ENCODE measurements at places on chromosomes 11 and 22.

DNA sequence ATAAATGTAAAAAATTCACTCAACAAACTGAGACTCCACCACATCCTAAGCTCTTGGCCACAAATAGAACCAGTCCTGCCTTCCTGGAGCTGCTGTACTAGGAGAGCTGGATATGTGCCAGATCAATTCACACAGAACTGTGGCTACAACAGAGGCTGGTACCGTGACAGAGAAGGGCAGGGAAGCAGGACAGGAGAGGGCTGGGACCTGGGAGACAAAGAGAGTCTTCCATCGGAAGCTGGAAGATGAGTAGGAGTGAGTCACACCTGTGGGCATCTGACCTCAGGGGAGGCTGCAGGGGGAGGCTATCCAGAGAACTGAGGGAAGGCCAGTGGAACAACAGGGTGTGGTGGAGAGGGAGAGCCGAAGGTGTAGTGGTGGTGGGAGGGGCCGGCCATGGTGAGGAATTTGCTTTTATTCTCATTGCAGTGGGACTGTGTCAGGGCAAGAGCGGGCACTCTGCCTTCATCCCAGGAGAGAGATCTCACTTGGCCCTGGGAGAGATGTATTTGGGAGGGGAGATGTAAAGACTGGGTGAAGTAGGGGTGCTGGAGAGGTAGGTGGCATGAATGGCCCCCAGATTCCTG, 1.9 kb upstream of the LTBP3 start:
- no peak for DNase-seq

GRCh38 chr11:129021295-129021694, 78.6 kb upstream of the TP53AIP1 start:
- DNase-seq: no peak

DNA sequence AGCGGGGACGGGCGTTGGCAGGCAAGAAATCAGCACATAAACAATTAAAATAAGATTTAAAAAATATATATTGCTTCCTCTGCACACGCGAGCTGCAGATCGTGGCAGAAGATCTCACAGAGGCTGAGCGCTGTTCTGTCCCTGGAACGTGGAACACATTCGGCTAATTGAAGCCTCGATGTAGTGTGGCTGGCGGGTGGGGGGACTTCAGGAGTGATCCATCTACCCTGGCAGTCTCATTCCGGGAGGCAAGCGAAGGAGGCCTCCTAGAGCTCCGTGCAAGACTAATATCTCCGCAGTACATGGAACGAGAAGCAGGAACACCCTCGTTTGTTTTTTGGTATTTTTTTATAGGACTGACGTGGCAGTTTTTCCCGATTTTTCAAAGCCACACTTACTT, 402.4 kb downstream of the MN1 start:
- DNase-seq: no peak

GRCh38 chr11:70539360-70540095, 141.2 kb downstream of the CTTN start:
- no peak for DNase-seq

DNA sequence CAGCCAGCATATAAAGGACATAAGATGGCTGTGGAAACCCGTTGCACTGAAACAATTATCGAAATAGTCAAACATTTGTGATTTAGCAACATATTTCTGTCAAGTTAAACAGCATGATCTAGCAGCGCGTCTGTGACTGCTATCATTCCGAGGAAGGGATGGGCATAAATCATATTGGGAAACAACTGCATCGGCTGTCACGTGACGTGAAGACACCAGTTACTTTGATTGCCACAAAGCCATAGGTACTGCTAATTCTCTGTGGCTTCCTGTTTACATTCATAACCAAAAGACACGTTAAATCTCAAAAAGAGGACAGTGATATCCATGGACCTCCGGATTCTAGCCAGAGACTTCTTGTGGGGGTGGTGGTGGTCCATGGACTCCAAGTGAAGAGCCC, 87.8 kb downstream of the CACNA1I start:
- DNase-seq: no peak

DNA sequence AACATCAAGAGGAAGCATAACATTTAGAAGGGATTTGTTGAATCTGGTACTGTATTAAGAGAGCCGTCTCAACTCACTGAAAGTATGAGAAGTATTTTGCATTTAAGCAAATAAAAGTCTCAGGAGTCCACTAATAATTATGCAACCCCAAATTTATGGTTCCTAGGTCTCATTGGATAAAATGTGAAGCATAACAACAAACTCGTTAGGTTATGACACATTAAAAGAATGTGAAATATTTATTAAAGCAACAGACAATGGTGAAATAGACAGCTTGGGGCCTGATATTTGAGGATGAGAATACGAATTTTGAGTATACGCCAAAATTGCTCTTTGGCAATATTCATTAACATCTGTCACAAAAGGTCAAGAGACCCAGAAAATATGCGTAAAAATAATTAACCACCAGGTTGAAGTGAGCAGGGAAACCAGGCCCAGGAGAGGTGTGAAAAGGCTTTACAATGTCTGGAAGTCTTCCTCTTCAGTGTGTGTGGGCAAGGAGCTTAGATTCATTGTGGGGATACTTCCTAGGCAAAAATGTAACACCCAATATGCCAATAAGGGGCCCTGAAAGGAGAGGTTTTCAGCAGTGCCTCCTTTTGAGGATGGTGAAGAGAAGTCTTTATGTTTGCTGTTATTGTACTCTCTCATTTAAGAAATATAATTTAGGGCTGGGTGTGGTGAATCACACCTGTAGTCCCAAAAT, 89.2 kb downstream of the FDX1 start:
- no peak for DNase-seq

DNA sequence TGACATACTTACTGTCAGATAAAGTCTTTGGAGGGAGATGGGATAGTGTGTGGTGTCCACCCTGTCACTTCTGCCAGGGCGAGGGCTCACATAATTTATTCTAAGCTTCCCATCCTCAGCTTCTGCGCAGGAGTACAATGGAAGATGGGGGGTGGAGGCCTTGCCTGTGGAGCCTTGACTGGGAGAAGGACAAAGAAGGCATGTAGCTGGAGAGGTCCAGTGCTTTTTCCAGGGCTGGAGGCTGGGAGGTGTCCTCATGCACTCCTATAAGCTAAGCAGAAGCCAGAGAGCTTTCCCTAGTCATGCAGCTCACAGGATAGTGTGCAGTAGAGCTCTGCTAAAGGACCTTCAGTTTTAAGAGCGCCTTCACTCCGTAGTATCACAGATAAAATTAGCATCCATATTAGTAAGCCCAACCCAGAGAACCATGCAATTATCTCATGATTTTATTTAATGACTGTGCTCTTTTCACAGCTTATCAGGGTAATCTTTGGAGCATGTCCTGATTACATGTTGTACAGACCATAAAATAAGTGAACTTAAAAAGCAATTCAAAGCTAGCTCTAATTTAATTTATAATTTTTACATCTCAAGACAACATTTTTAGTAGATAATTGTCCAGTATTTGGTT, 148.3 kb downstream of the TEAD1 start:
- DNase-seq: no peak

DNA sequence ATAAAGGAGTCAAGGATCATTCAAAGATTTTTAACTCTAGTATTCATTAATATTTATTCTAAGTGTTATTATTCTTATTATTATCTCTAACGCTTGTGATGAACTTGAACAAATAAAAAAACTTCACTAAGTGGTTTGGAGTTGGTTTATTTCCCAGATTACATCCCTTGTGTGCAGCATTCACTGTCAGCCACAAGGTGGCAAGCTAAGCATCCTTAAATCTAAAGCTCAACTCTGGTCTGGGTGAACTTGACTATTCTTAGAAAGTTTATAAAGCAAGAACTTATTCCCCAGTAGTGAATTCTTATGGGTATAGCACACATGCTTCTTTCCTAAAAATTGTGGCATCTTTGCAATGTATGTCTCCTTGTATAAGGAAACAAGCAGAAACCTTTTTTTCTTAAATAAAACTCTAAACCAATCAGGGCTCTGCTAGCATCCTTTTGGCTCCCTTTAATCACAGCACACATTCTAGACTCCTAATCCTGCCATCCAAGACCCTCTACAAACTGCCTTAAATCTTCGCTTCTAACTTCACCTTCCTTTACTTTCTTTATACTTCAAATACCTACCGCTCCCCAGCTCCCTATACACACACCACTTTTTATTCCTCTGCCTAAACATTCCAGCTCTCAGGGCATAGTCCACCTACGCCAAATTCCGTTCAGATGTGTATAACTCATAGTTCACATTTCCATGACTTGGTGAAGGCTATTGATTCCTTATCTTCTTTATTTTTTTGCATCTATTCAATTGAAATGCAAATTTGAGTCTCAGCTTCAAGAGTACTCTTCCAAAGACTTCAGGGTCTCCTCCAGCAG, 1068.8 kb downstream of the DLG2 start:
- no peak for DNase-seq

GRCh38 chr11:43997022-43997660, 50.6 kb upstream of the ACCSL start:
- DNase-seq: no peak

GRCh38 chr11:45933131-45933831, 10.8 kb downstream of the LARGE2 start:
- DNase-seq: no peak

- no peak for DNase-seq
These were observed 49.3 kb upstream of the OR5P2 start for GRCh38 chr11:7846003-7846402.

DNA sequence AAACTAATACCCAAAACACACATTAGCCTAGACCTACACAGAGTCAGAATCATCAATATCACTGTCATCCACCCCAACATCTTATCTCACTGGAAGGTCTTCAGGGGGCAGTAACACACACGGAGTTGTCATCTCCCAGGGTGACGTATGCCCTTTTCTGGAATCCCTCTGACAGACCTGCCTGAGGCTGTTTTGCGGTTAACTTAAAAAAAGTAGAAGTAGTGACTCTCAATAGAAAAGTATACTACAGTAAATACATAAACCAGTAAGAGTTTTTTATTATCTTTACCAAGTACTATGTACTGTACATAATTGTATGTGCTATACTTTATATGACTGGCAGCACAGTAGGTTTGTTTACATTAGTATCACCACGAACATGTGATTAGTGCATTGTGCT, 80.5 kb downstream of the PGR start:
- no peak for DNase-seq

- DNase-seq: no peak
These were observed 40.2 kb downstream of the MICAL3 start for GRCh38 chr22:17984114-17984513.

DNA sequence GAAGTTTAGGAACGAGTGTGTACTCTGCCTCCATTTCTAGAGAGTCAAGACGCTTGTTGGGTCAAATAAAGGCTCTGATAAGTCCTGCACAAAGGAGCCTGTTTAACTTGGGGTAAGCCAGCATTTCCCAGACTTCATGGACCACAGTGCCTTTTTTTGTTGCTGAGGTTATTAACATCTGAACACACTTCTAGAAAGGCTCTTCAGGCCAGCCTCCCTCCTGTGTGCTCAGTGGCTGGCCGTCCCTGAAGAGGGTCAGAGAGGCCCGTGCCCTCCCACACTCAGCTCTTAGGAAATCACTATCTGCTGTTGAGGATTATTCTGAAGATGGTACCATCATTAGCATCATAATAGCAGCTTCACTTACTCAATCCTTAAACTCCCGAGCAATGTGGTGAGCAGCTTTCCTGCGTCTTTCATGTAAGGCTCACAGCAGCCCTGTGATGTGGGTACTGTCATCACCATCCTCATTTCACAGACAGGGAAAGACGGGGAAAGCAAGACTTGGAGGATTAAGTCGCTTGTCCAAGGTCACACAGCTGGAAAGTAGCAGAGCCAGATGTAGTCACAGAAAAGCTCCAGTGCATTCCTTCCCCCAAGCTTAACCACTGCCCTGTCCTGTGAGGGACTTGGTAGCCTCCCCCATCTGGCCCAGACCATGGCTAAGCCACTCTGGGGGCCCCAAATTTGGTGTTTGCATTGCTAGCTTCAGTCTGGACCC, 71.3 kb downstream of the TSPAN18 start:
- DNase-seq: no peak

- no peak for DNase-seq
These were observed 300.6 kb downstream of the DDX10 start for GRCh38 chr11:108965306-108966001.

GRCh38 chr22:38924347-38924952, 33.0 kb upstream of the APOBEC3A start:
- no peak for DNase-seq

GRCh38 chr11:72085621-72086351, 5.1 kb downstream of the LRRC51 start:
- no peak for DNase-seq

DNA sequence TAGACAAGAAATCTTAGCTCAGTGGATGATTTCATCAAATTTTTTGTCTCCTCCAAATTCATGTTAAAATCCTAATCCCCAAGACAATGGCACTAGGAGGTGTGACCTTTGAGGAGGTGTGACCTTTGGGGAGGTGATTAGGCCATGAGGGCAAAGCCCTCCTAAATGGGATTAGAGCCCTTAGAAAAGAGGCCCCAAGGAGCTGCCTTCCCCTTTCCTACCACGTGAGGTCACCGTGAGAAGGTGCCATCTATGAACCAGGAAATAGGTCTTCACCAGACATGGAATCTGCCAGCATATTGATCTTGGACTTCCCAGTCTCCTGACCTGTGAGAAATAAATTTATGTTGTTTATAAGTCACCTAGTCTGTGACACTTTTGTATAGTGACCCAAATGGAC, 138.7 kb downstream of the TRIM29 start:
- no peak for DNase-seq

GRCh38 chr11:119712459-119713358, 16.3 kb downstream of the NECTIN1 start:
- no peak for DNase-seq

GRCh38 chr11:125685228-125685627, 4.6 kb upstream of the ACRV1 start:
- no peak for DNase-seq

DNA sequence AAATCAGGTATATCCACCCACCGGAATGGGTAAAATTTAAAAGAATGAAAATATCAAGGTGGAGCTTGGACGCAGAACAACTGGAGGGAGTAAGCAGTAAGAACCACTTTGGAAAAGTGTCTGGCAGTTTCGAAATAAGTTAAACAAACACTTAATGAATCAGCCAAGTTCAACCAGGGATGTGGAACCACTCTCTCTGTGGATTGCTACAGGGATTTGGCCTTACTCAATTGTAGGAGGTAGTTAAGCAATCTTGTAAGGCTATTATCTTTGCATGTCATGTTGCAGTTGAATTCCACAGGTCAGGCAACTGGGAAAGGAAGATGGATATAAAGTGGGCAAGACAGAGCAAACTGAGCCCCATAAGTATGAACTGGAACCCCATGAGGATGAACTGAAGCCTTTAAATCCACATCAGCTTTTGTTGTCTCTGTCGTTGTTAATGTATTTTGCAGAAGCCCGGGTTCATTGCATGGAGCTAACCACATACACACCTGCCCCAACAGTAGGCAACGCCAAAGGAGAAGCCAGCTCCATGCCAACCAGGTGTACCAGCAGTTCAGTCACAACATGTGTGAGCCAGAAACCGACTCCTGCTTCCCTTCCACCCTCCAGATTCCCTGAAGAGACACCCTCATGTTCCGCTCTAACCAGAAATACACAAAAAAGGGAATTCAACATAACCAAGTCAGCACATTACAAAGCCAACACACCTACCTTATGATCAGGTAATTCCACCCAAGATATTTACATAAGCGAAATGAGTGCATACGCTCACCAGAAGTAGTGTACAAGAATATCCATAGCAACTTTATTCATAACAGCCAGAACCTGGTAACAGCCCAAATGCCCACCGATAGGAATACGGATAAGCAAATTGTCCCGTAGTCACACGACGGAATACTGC, 8.0 kb upstream of the SLC43A3 start:
- no peak for DNase-seq

GRCh38 chr11:111045407-111045803, 200.1 kb upstream of the POU2AF2 start:
- no peak for DNase-seq

Measured in stimulated activated CD4-positive, alpha-beta T cell treated with anti-CD3 and anti-CD28 coated beads, Interleukin-12 subunit alpha, Interleukin-12 subunit beta, amount 100 ng/mL, for 4 hours (primary cell).